ENCODE measurements at places on chromosomes 7 and 10. TPM values are rescaled to one million over a fixed set of nuclear protein-coding genes. Genes with fewer than 3 reads are reported as not detected.
A peak's percentile ranks its signal among the peaks of the same experiment; 100 is the strongest.

NODAL gene
- total RNA-seq: not detected

LRRC18 gene
- total RNA-seq: not detected

GSDME gene
- total RNA-seq: 5.6 TPM

KCND2 gene
- total RNA-seq: 3.0 TPM

TCERG1L gene
- 4.2 TPM for total RNA-seq

HMX3 gene
- total RNA-seq: not detected

SPDYE18 gene
- total RNA-seq: 0.36 TPM

DNA sequence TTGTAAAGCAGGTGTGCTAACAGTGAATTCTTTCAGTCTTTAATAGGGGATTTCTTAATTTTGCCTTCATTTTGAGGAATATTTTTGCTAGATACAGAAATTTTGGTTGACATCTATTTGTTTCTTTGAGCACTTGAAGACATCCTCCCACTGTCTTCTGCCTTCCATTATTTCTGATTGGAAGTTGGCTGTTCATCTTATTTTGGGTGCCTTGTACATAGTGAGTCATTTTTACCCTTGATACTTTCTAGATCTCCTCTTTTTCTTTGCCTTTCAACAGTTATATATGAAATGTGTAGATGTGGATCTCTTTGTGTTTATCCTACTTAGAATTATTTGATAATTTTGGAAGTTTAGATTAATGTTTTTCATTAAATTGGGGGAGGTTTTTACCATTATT, 631.0 kb downstream of the AUTS2 start:
- H3K27me3 ChIP-seq: no peaks in the 10 kb centered on the region
- no peak overlapping the region for H3K4me3 ChIP-seq
- H3K36me3 ChIP-seq: peaks cover 29% of the 10 kb centered on the region
- no peak for DNase-seq

GRCh38 chr10:65176994-65177393, 1655.8 kb downstream of the REEP3 start:
- no peak overlapping the region for H3K27ac ChIP-seq
- H3K36me3 ChIP-seq: no peaks in the 10 kb centered on the region
- H3K4me1 ChIP-seq: no peaks in the 10 kb centered on the region
- H3K27me3 ChIP-seq: no peaks in the 10 kb centered on the region

- no peak overlapping the region for H3K27ac ChIP-seq
- no peaks in the 10 kb centered on the region for H3K36me3 ChIP-seq
- no peak overlapping the region for H3K4me3 ChIP-seq
Observed at GRCh38 chr7:131753620-131754222, 197.3 kb upstream of the PODXL start.

DNA sequence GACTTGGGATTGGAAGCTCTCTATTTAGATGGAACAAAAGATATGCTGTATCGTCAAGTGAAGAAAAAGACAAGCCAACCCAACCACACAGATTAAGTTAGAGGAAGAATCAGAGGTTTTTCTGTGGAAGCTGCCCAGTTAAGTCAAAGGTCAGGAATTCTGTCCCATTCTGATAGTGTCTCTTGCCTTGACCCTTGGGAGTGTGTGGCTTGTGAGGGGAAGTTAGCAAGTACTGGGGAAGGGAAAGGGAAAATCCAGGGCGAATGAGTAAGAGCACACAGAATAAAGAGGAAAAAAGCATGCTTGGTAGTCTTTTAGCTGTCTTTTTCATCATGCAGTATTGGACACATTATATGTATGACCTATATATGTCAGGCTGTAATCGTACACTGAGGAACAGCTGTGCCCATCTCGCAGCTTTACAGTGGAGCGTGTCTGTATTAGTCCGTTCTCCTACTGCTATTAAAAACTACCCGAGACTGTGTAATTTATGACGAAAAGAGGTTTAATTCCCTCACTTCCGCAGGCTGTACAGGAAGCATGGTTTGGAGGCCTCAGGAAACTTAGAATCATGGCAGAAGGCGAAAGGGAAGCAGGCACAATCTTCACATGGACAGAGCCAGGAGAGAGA, 197.2 kb downstream of the GALNT17 start:
- H3K27me3 ChIP-seq: no peaks in the 10 kb centered on the region
- no peak overlapping the region for H3K4me3 ChIP-seq
- peaks cover 36% of the 10 kb centered on the region for H3K4me1 ChIP-seq
- H3K36me3 ChIP-seq: no peaks in the 10 kb centered on the region
- H3K27ac ChIP-seq: no peak overlapping the region

- H3K36me3 ChIP-seq: peaks cover 35% of the 10 kb centered on the region
- no peak for DNase-seq
- peak overlapping the region; percentile 32 for H3K27ac ChIP-seq
- no peak overlapping the region for H3K4me3 ChIP-seq
- H3K4me1 ChIP-seq: peaks cover 27% of the 10 kb centered on the region
Observed at GRCh38 chr7:41977151-41977651, 259.8 kb downstream of the GLI3 start.

- peaks cover 18% of the 10 kb centered on the region for H3K36me3 ChIP-seq
- H3K4me3 ChIP-seq: no peak overlapping the region
- peak overlapping the region; percentile 77 for H3K27ac ChIP-seq
- peaks cover 24% of the 10 kb centered on the region for H3K4me1 ChIP-seq
- no peaks in the 10 kb centered on the region for H3K27me3 ChIP-seq
Observed at GRCh38 chr7:5437987-5438386, 14.4 kb upstream of the TNRC18 start.

GRCh38 chr7:138515001-138515528, 55.0 kb downstream of the TRIM24 start:
- no peak overlapping the region for H3K4me3 ChIP-seq
- no peaks in the 10 kb centered on the region for H3K4me1 ChIP-seq
- H3K27ac ChIP-seq: no peak overlapping the region
- no peak for DNase-seq

DNA sequence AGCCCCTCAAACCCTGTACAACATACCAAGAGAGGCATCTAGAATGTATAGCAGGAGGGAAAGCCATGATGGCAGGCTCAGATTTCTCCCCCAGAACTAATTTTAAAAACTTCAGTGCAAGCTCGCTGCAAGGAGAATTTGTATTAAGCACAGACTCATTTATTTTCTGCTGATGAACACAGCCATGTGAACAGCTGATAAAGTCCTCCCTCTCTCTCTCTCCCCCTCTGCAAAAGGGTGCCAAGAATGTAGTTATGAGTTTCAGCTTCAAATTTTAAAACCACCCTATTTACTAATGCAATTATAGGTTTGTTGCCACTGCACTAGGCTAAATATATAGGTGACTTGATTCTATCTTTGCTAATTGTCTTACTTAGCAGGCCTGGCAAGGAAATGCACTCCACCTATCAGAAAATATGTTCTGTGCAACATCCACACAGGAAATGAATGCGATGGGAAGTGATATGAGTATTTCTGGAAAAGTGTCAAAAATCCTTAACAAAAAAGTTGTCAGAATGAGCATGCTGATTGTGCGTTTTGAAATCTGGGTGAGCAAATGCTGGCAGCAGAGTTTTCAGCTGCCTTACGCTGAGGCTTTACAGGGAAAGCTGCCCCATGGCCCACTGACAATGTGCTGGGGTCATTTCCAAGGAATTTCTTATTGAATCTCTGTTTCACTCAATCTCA, 43.4 kb upstream of the GHITM start:
- H3K4me1 ChIP-seq: peaks cover 4% of the 10 kb centered on the region
- DNase-seq: no peak

DNA sequence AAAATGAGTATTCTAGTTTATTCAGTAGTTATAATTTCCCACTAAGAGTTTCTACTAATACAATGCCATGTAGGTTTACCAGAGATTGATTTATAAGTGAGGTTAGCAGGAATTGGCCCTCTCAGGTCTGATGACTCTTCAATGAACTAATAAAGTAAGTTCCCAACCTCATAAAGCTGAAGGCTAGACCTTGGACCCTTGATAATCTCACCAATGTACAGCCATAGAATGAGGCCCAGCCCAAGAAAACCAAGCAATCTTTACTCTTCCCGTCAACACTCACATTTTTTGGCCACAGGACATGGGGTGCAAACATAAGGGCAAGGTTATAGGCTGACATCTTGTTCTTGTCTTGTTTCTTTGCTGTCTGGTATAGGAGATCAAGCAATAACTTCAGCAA, 33.3 kb downstream of the ARHGAP19 start:
- no peak overlapping the region for H3K4me3 ChIP-seq
- no peaks in the 10 kb centered on the region for H3K4me1 ChIP-seq
- no peaks in the 10 kb centered on the region for H3K27me3 ChIP-seq
- H3K27ac ChIP-seq: peak overlapping the region; percentile 10

- peaks cover 17% of the 10 kb centered on the region for H3K4me1 ChIP-seq
- H3K27ac ChIP-seq: peak overlapping the region; percentile 57
- H3K4me3 ChIP-seq: peak overlapping the region; percentile 79
- H3K36me3 ChIP-seq: no peaks in the 10 kb centered on the region
- no peak for DNase-seq
- no peaks in the 10 kb centered on the region for H3K27me3 ChIP-seq
Observed at GRCh38 chr10:30115626-30115940, 56.2 kb upstream of the JCAD start.

DNA sequence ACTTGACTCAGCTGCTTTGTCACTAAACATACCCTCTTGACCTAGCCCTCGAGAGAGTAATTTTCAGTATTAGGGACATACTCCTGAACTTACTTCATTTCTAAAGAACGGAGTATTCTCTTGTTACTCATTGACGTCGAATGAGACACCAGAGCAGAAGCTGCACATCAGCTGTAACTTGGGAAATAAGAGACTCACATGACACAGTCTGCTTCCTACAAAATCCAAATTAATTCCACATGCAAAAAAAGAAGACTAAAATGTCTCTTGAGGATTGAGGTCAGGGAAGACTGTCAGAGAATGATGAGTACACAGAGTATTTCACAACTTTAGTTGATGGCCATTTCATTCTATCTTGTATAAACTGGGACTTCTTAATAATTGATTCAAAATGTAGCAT, 114.7 kb upstream of the EGFR start:
- H3K27ac ChIP-seq: no peak overlapping the region
- H3K4me3 ChIP-seq: no peak overlapping the region
- H3K4me1 ChIP-seq: peaks cover 15% of the 10 kb centered on the region

DNA sequence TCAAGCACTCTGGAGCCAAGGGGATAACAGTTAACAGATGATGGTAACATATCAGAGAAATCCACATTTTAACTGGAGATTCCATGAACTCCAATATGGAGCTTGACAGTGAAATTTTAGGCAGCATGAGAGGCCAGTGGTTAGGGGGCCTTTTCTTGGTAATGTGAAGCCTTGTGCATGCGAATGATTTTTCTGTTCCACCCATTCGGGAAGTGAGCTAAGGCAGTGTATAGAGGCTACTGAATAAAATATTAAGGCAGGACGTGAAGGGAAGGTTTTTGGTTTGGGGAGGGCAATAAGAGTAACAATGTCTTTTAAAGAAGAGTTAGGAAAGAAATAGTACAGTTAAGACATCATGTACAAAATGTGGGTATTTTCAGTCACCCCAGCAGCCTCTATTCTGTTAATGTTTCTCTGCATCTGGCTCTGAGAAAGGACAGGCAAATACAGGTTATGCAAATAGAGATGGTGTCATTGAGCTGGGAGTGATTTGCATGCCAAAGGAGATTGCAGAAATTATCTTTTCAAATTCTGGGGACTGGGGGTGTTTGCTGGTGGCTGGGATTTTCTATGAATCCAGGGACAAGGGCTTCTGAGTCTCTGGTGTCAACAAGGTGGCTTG, 6.8 kb upstream of the TAS2R60 start:
- H3K4me3 ChIP-seq: no peak overlapping the region
- no peak for DNase-seq
- H3K27ac ChIP-seq: no peak overlapping the region
- H3K4me1 ChIP-seq: no peaks in the 10 kb centered on the region
- no peaks in the 10 kb centered on the region for H3K36me3 ChIP-seq

- no peak for DNase-seq
- no peaks in the 10 kb centered on the region for H3K36me3 ChIP-seq
- no peak overlapping the region for H3K27ac ChIP-seq
- no peaks in the 10 kb centered on the region for H3K4me1 ChIP-seq
- H3K4me3 ChIP-seq: no peak overlapping the region
- peaks cover 53% of the 10 kb centered on the region for H3K27me3 ChIP-seq
Observed at GRCh38 chr10:11026773-11027172, 9.1 kb downstream of the CELF2 start.

GRCh38 chr10:1417574-1417973, 319.8 kb downstream of the ADARB2 start:
- H3K4me3 ChIP-seq: no peak overlapping the region
- no peak overlapping the region for H3K27ac ChIP-seq
- peaks cover 17% of the 10 kb centered on the region for H3K27me3 ChIP-seq

- H3K36me3 ChIP-seq: no peaks in the 10 kb centered on the region
- no peak overlapping the region for H3K4me3 ChIP-seq
- DNase-seq: no peak
- no peaks in the 10 kb centered on the region for H3K27me3 ChIP-seq
Observed at GRCh38 chr7:18798088-18798906, 302.7 kb downstream of the HDAC9 start.

GRCh38 chr7:134766779-134767519, 12.5 kb upstream of the CALD1 start:
- H3K36me3 ChIP-seq: peaks cover 13% of the 10 kb centered on the region
- peak overlapping the region; percentile 94 for H3K27ac ChIP-seq
- peaks cover 23% of the 10 kb centered on the region for H3K4me1 ChIP-seq
- no peak for DNase-seq
- no peaks in the 10 kb centered on the region for H3K27me3 ChIP-seq

Data from type B pancreatic cell (in vitro differentiated cells).